ENCODE measurements at places on chromosomes 7 and 10.
A peak's percentile ranks its signal among the peaks of the same experiment; 100 is the strongest.

DNA sequence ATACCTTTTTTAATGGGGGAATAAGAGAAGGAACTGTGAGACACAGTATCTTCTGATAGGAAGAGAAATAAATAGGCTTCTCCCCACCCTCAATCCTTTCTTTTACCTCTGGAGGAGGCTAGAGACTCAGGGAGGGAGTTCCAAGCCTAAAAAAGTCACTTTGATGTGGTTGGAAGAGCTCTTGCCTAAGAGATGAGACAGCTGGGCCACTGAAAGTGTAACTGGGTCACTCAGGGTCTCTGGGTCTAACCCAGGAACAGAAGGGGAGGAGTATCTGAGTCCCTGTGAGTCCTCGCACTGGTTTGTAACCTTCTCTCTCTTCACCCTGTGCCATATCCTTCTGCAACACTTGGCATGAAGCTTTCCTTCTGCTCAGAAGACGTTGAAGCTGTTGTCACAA lies 222.9 kb upstream of the AGK start:
- no peak for DNase-seq

DNA sequence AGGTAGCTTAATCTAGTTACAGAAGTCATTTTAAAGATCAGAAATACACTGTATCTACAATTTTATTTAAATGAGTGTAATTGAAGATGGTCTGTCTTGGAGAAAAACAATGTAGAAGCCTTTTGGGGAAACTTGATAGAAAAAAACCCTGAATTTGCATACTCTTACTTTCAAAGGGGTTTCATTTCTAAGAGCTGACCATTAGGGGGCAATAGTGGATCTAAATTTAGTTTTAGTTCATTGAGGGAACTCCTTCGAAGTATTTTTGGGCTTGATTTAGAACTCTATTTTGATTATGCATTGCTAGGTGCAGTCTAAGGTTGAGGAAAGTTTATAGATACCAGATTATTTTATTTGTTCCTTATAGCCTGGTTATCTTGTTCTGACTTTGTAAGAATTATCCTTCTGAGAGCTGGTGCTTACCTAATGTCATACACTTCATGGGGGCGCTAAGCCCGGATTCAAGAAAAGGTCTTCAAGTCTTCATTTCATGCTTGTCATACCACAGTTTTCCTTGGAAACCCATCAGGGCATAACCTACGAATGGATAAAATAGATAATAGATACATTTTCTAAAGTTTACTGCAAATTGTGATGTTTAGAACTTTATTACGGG lies 69.1 kb upstream of the MXI1 start:
- peak; percentile 85 for DNase-seq

GRCh38 chr7:38881947-38882684 lies 26.9 kb downstream of the VPS41 start:
- no peak for DNase-seq

DNA sequence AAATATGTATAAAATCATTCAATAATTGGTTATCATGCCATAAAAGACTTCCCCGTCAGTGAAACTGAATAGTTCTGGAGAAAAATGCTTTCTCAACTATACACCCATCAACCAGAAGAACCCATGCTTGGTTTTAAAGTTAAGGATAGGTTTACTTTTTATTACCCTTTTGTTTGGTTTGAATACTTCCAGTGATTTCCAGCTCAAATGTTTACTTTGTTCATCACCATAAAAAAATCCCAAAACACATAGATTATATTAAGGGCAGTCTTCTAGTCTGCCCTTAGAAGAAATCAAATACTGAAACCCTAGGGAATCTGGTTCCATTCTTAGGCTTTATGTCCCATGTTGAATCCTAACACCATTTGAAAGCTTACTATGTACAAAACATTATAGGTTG lies 49.2 kb downstream of the PTTG1IP2 start:
- DNase-seq: no peak

GRCh38 chr10:89101943-89102342 lies 105.2 kb downstream of the CH25H start:
- no peak for DNase-seq

DNA sequence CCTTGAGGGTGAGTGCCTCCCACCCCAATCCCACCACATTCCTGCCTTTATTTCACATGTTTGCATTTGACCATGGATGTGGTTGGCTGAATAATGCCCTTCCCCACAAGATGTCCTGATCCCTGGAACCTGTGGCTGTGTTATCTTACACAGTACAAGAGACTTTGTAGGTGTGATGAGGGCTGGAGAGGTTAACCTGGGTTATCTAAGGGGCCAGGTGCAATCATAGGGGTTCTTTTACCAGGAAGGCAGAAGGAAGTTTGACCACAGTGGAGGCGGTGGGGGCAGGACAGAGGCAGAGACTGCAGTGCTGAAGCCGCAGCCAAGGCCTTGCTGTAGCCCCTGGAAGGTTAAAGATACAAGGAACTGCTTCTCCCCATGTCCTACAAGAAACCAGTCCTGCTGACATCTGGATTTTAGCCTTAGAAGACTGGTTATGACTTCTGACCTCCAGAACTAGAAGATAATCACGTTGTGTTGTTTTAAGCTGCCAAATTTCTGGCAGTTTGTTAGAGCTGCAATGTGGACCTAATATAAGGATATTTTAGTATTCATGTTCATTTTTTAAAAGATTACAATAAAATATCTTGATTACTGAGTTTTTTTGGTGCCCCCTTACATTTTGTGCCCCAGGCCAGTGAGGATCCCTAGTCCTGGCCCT lies 136.6 kb downstream of the ARHGAP22 start:
- DNase-seq: no peak

GRCh38 chr10:7084280-7085005 lies 326.4 kb downstream of the SFMBT2 start:
- DNase-seq: no peak

- DNase-seq: no peak
Measured at GRCh38 chr10:25818751-25819150, 115.3 kb upstream of the MYO3A start.

GRCh38 chr7:37344886-37345579 lies 103.6 kb downstream of the ELMO1 start:
- DNase-seq: no peak

DNA sequence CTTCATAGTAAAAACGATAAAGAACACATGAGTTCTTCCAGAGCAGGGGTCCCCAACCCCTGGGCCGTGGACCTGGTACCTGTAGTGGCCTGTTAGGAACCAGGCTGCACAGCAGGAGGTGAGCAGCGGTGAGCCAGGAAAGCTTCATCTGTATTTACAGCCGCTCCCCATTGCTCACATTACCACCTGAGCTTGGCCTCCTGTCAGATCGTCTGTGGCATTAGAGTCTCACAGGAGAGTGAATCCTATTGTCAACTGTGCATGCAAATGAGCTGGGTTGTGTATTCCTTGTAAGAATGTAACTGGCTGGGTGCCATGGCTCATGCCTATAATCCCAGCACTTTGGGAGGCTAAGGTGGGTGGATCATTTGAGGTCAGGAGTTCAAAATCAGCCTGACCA lies 229.5 kb downstream of the CNTNAP2 start:
- DNase-seq: no peak

DNA sequence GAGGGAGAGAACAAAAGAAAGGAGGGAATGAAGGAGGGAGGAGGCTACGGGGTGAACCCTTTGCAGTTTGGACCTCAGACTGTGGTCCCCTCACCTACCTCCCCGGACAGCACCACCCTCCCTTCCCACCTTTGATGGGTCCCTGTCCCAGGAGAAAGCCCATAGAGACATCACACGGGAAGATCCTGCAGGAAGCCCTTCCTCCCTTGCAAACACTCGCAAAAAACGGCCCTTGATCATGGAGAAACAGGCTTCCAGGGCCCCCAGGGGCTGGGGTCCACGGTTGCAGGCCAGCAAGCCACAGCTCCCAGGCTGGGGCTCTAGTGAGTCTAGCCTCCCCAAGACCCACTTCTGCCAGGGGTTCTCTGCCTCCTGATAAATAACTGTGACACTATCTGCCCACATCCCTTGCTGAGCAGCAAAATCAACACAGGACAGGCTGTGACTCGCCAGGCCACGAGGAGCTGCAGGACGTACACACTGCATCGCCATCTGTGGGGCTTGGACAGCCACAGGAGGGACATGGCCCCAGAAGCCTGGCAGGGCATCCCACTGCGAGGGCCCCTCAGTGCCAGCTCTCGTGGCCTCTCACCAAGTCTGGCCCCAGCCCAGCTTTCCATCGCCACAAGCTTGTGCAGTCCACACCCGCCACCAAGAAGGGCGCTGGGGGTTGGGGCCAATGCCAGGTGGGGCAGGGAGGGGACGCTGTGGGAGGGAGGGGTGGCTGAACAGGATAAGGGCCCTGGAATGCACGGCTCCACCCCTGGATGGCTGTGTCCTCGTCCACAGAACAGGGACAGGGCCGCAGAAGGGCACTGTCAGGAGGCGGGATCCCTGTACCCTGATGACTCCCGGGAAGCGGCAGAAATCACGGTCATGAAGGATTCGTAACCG lies 34.2 kb downstream of the PDGFA start:
- DNase-seq: no peak

- no peak for DNase-seq
Measured at GRCh38 chr10:76085002-76085816, 653.8 kb downstream of the LRMDA start.

DNA sequence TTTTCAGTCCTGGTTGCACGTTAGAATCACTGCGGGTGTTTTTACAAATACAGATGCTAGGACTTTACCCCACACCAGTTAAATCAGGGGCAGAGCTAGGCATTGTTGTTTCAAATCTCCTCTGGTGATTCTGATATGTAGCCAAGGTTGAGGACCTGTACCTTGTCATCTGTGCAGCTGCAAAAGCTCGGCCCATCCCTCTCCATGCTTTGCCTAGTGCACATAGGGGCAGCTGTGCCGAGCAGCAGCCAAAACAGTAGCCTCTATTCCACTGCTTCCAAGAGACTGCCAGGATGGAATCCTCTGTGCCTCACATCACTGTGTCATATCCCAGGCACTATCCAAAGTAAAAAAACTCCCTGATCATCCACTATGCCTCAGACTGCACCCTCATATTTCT lies 181.3 kb downstream of the CDK14 start:
- DNase-seq: no peak

GRCh38 chr10:4804465-4804864 lies 21.5 kb upstream of the AKR1E2 start:
- peak; percentile 51 for DNase-seq

DNA sequence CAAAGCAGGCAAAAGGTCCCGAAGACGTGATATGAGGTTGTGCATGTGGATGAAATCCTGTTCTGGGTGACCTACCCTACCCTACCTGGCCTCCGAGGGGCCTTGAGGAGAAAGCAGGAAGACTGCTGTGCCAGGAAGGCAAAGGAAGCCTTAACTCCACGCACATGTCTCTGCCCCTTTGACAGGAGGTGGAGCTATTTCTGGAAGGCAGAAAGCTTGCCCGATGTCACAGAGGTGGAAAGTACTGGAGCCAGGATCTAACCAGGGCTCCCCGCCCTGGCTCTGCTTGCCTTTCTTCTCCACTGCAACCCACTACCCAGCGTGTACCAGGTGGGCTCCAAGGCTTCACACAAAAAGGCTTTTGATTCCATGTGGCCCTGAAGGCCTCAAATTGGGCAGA lies 66.4 kb upstream of the DDC start:
- DNase-seq: no peak

DNA sequence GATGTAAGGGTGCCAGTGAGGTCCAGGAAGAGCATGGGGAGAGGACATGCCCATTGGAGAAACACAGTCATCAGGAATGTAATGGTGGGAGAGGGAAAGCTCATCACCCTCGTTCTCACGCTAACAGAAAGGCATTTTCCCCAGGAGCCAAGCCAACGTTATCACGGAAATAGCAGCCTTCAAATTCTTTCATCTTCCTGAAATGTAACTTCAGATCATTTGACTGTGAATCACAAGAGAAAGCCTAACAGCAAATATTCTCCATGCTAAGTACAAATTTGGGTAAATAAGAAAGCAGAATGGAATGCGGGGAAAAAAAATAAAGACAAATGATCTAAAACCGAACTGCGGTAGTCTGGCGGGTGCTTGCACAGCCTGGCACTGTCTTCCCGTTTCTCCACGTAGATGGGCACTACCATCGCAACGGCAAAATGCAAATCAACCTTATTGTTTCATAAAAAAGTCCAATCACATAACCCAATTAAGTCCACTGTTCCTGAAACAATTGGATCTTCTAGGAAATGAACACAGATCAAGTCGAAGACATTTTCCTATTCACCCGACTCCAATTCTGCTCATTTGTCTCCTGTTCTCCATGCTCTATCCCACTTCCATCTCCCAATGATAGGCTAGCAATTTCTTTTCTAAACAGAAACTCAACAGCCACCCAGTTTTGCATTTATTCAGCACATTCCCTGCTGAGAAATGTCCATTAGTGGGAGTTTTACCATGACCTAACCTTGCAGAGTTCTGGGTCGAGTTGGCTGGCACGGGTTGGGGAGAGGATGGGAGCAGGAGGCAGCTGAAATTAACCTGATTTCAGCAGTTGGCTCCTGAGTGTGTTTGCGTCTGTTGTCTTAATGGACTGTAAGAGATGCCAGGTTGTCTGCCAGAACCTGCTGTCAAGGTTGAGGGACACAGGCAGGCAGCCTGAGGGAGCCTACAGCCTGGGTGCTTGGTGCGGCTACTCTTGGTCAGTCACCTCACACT lies 74.6 kb upstream of the FRMD4A start:
- peak; percentile 85 for DNase-seq

GRCh38 chr7:34104992-34105391 lies 199.7 kb downstream of the BMPER start:
- no peak for DNase-seq

DNA sequence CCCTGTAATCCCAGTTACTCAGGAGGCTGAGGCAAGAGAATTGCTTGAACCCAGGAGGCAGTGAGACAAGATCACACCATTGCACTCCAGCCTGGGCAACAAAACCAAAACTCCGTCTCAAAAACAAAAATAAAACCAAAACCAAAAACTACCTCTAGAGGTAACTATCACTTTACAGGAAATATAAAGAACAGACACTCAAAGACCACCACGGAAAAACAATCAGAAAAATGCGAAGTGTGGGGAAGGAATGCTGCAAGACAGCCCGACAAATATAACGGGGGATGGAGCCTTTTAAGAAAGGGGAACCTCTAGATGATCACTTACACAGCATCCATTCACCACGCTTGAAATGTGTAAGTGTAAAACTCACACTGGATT lies 4.3 kb downstream of the HNRNPF start:
- DNase-seq: no peak

DNA sequence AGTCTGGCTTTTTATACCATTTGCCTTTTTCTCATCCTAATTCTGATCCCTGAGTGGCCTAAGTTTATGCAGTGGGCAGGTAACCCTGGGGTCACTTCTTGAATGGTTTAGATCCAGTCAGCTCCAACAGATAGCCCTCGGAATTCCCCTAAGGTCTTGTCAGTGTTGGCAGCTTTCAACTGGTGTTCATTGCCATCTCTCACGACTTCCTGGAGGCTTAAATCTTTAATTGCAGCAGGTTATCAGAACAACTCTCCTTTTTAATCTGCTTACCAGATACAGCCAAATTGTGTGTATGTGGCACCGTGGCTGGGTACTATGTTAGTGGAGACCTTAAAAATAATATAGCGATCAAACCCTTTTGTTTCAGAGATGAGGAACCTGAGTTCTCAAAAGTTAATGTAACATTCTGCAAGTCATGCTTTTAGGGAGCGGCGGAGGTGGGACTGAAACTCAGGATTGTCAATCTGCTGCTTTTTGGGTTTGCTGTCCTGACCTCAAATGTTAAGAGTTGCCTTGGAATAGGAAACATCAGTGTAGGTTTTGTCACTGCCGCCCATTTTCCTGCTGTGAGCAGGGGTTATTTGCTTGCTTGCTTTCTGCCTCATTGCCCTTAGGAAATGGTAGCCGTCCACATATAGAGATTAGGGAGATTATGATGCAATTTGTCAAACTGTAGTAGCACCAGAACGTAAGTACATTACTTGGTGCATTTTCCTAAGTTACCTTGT lies 818 bp downstream of the DLD start:
- no peak for DNase-seq

Data from adipocyte (in vitro differentiated cells).